ENCODE measurements at places on chromosomes 5 and 9.

- DNase-seq: no peak
Observed at GRCh38 chr9:108430655-108431054, 425.1 kb downstream of the ACTL7B start.

DNA sequence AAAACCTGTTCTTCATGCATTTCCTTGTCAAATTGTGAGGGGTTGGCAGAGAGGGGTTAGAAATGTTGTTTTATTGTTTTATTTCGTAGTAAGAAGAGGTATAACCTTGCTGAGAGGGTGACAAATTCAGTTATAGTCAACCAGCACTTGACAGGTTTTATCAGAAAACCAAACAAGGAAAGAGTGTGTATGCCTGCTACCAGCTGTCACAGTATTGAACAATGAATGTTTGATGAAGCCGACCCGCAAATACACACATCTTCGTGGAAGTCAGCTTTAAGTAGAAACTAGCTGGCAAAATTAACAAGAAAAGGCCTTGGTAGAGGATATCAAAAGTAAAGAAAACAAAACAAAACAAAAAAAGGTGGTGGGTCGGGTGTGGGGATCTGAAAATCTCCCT lies 214.6 kb upstream of the TLE4 start:
- DNase-seq: no peak

GRCh38 chr5:34737731-34738130 lies 81.6 kb downstream of the RAI14 start:
- no peak for DNase-seq

DNA sequence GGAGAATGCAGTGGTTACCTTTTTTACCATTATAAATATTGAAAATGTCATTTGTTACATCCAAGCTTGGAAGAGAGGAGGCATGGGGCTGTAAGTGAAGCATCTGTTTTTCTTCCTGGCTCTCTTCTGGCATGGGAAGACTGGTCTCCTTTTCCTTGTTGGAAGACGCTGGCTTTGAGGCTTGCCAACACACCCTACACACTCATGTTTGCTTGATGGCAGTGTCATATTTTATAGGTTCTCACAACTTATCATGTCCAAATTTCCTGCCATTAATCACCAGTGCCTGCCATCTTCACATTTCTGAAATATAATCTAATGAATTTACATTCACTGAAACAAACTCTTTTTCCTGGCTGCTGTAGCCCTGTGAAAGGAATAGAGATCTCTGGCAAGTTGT lies 252.9 kb downstream of the MAN2A1 start:
- DNase-seq: no peak

GRCh38 chr5:72587661-72588308 lies 80.6 kb upstream of the ZNF366 start:
- no peak for DNase-seq

- no peak for DNase-seq
Observed at GRCh38 chr9:25254051-25254450, 424.2 kb downstream of the TUSC1 start.

DNA sequence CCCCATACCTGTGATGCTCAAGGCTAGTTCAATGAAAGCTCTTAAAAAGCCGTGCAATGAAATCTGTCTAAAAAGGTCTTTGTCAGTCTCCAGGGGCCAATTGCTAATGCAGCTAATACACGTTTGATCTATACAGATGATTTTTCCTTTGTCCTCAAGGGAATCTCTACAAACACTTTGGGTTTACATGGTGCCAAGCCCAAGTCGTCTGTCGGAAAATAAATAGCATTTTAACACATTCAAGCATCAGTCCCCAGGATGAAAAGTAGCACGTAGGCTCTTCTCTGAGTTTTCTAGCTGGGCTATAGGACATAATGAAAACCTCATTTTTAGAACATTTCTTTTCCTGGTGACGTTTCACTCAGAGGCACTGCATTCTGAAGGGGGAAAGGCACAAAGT lies 477.4 kb upstream of the WWC1 start:
- DNase-seq: no peak

GRCh38 chr9:136306211-136307208 lies 2.6 kb upstream of the CCDC187 start:
- DNase-seq: no peak

All from C1 segment of cervical spinal cord (tissue), 14 donors.